Heart left ventricle (tissue), 16 donors: ENCODE measurements at places on chromosomes 7 and 10. TPM values are rescaled to one million over a fixed set of nuclear protein-coding genes. Genes with fewer than 3 reads are reported as not detected.

DNA sequence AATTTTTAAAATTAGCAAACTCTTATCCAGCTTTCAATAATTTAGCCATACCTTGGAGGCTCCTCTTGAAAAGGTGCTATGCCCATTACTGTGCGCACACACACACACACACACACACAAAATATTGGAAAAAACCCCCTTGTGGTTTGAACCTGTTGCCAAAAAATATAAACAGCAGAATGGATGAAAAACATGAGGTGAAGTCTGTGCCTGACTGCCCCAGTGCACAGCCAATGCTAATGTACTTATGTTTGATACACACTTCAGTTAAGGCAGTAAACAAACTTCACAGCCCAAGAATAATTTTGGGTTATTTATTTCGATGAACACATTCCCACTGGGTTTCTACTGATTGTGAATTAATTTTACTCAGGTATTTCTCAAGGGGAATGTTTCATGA, 113.2 kb upstream of the SEM1 start:
- DNase-seq, result no peak

DNA sequence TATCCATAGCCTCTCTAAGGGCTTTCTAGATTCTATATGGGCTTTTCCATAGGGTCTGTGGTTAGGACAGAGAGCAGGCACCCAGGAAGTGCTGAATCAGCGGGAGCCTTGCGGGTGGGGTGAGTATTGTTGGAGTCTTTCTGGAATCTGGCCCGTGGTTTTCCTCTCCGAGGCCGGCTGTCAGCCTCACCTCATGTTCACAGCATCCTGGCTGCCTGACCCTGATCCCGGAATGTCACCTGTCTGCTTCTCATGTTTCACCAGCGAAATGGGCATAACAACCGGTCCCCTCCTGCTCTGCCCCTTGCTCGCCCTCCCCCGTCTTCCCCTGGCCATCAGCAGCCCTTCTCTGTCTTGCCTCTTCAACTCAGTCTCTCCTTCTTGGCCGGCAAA, 36.5 kb downstream of the DDIT4 start:
- no peak for DNase-seq

- no peak for DNase-seq
Measured at GRCh38 chr10:114753126-114753525, 68.5 kb upstream of the FHIP2A start.

- no peak for DNase-seq
Measured at GRCh38 chr7:24134535-24134934, 149.5 kb upstream of the NPY start.

IL15RA gene
- total RNA-seq, result 19.2 TPM

LBX1 gene
- total RNA-seq, result not detected

MALRD1 gene
- 0.47 TPM for total RNA-seq
